Tongue (tissue), 3 donors: ENCODE measurements at places on chromosomes 11 and 22. TPM values are rescaled to one million over a fixed set of nuclear protein-coding genes. Genes with fewer than 3 reads are reported as not detected.

ADAMTS15 gene
- 35.1 TPM for total RNA-seq

SLC15A3 gene
- 8.0 TPM for total RNA-seq

ROBO4 gene
- total RNA-seq, result 23.3 TPM

TST gene
- total RNA-seq, result 28.3 TPM

PHOX2A gene
- not detected for total RNA-seq

CDC45 gene
- total RNA-seq, result 6.3 TPM

MMP27 gene
- total RNA-seq, result 1.6 TPM

KRTAP5-8 gene
- not detected for total RNA-seq

FGF3 gene
- total RNA-seq, result not detected

PGR gene
- total RNA-seq, result 0.10 TPM

MAPK11 gene
- total RNA-seq, result 4.0 TPM

PARVG gene
- total RNA-seq, result 3.2 TPM

VSIG10L2 gene
- not detected for total RNA-seq

CALCA gene
- not detected for total RNA-seq

GDPD4 gene
- total RNA-seq, result not detected

IL18BP gene
- total RNA-seq, result 4.8 TPM

HBG2 gene
- 982 TPM for total RNA-seq

FAM227A gene
- 1.9 TPM for total RNA-seq

TUBA8 gene
- 13.3 TPM for total RNA-seq

IRAG1 gene
- 6.5 TPM for total RNA-seq

INCENP gene
- 16.8 TPM for total RNA-seq

CD6 gene
- not detected for total RNA-seq

FOSL1 gene
- total RNA-seq, result 0.21 TPM

CHST1 gene
- 5.6 TPM for total RNA-seq

PDHX gene
- total RNA-seq, result 35.5 TPM

ROM1 gene
- total RNA-seq, result 0.72 TPM

FGF19 gene
- total RNA-seq, result 1.8 TPM

IL10RA gene
- total RNA-seq, result 5.9 TPM

MRGPRX3 gene
- 0.51 TPM for total RNA-seq

PRR33 gene
- 4.8 TPM for total RNA-seq
